GM23248 (cell line): ENCODE measurements at places on chromosomes 5 and 9.

- no peak overlapping the region for H3K4me3 ChIP-seq
- no peak for DNase-seq
- H3K27me3 ChIP-seq, result peaks cover 26% of the 10 kb centered on the region
- H3K4me1 ChIP-seq, result 0 out of 2 replicates have a peak, but pooled peaks cover 6% of the 10 kb centered on the region
Observed at GRCh38 chr5:154614595-154614994, 136.6 kb upstream of the HAND1 start.

DNA sequence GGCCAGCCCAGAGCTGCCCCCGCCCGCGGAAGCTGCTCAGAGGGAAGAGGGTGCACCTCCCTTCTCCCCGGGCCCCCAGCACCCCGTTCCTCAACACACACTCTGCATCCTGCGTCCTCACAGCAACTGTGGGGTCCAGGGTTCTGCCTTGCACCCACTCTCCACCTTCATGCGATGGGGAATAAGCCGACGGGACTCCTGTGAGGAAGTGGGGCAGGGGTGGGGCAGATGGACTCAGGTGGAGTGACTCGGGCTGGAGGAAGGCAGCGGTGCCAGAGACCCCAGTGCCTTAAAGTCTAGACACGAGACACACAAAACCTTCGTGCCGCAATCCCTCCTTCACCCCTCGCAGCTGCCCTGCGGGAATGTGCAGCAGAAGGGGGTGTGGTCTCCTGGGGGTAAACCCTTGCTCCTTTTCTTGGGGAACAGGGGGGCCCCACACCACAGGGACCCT is 8.6 kb downstream of the BRD3 start:
- no peak for DNase-seq
- no peak overlapping the region for H3K27ac ChIP-seq
- no peaks in the 10 kb centered on the region for H3K36me3 ChIP-seq

DNA sequence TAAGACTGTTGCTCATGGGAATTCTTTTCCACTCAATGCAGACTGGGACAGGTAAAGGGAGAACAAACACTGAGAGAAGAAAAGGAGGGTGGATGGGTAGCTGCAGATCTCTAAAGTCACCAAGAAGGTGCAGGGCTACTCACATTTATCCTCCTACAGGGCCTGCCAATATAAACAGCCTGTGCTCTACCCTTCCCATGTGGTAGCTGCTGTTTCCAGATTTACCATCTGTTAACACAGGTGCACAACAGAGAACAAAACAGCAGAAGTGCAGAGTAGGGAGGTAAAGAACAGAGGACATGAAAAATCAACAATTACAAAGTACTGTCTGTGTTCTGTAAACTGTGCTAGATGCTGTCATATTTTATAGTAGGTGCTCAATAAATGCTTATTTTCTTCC is 26.0 kb downstream of the JAKMIP2 start:
- H3K4me3 ChIP-seq, result no peak overlapping the region
- no peaks in the 10 kb centered on the region for H3K36me3 ChIP-seq
- no peaks in the 10 kb centered on the region for H3K4me1 ChIP-seq
- no peak for DNase-seq
- no peak overlapping the region for H3K27ac ChIP-seq

DNA sequence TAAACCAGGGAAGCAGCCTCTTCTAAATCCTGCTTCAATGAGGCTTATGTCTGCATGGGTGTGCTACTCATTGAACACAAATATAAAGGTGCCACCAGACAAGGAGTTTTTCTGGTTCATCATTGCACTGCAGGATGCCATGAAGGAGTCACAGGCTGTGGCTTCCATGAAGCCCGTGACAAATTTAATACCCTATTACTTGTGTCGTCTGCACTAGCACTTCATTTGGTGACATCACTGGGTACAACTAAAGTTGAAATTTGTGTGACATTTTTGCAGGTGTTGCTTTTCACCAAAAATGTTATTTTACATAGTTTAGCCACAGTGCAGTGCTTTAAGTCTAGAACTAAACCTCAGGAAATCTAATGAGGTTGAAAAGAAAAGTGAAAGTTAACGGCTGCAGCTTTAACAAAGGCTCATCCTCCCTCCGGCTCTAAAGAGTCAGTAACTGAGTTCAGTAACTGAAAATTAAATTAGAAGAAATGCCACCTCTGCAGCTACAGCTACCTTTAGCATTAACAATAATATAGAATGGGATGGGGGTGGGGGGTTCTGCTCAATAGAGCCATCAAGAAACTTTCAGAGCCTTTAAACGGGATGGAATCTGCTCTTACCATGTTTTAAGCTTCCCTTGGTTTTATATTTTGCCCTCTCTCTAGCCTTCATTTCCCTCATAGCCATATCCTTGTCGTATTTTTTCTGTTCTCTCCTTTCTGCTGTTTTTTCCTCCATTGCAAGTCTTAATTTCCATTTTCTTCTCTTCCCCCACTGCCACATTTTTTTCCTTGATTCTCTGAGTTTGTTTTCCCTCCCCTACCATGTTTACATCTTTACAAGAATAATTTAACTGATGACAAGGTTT is 233.8 kb upstream of the TMEM161B start:
- peak; percentile 42 for DNase-seq
- H3K4me3 ChIP-seq, result peak overlapping the region; percentile 66
- no peaks in the 10 kb centered on the region for H3K4me1 ChIP-seq
- H3K27me3 ChIP-seq, result no peaks in the 10 kb centered on the region
- no peaks in the 10 kb centered on the region for H3K36me3 ChIP-seq

DNA sequence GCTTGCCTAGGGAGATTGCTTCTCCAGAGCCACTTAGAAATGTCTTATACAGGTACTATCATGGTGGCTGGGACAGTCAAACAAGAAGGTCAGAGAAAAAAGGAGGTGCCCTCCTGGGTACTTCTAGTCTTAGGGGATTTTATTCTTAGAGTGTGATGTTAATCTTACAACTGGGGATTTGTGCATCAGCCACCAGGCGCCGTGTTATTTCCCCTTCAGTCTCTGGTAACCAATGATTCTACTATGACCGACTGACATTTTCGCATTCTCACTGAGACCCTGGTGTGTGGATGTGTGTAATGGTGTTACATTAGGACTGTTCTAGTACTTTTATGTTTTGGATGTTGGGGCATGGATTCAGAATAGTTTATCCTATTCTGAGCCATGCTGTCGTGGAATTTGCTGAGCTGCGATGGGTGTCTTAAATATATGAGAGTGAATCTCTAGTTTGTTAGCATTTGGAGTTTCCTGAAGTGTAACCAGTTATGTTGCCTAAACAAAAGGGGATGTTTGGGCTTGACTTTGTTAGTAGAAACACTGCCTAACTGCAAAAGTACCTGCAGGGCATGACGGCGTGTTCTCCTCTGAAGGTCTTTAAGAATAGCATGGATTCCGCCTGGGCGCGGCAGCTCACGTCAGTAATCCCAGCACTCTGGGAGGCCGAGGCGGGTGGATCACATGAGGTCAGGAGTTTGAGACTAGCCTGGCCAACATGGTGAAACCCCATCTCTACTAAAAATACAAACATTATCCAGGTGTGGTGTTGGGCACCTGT is 175.2 kb upstream of the DAP start:
- peaks cover 7% of the 10 kb centered on the region for H3K27me3 ChIP-seq
- H3K4me1 ChIP-seq, result no peaks in the 10 kb centered on the region
- H3K4me3 ChIP-seq, result no peak overlapping the region
- DNase-seq, result no peak

- no peak overlapping the region for H3K27ac ChIP-seq
- no peaks in the 10 kb centered on the region for H3K36me3 ChIP-seq
- peaks cover 48% of the 10 kb centered on the region for H3K4me1 ChIP-seq
- DNase-seq, result peak; percentile 93
- no peaks in the 10 kb centered on the region for H3K27me3 ChIP-seq
Observed at GRCh38 chr5:93164690-93165089, 416.3 kb downstream of the NR2F1-AS1 start.

DNA sequence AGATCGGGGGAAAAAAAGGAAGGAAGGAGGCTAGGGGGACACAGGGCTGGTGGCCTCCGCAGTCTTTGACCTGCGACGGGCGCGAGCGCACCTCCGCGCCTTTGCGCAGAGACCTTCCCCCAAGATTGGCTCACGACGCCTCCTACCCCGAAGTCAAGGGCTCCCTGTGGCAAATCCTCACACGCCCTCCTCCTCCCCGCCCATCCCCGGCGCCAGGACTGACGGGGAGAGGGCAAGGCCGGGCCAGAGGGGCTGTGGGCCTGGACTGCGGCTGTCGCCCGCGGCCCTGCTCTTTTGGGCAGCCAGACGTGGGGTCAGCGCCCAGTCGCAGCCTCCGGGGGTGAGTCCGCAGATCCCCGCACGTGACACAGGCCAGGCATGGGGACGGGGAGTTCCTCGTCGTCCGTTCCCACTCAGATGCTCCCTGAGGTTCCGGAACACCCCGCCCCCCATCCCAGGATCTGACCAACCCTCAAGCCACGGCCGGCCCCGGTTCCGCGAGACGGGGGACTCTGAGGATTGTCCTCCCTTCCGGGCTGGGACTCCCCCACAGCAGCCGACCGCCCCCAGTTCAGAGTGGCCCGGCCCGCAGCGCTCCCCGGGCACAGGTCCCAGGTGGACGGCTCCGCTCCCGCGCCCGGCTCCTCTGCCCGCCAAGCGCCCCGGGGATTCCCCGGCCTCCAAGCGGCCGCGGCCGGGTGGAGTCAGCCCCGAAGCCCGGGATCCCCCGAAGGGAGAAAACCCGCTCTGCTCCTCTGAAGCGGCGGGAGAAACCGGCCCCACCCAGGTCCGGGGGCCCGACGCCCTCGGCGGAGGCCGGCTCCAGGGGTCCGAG is 543 bp upstream of the ANKRD33B start:
- no peaks in the 10 kb centered on the region for H3K36me3 ChIP-seq
- H3K27me3 ChIP-seq, result no peaks in the 10 kb centered on the region
- peak; percentile 75 for DNase-seq
- peak overlapping the region; percentile 79 for H3K4me3 ChIP-seq

DNA sequence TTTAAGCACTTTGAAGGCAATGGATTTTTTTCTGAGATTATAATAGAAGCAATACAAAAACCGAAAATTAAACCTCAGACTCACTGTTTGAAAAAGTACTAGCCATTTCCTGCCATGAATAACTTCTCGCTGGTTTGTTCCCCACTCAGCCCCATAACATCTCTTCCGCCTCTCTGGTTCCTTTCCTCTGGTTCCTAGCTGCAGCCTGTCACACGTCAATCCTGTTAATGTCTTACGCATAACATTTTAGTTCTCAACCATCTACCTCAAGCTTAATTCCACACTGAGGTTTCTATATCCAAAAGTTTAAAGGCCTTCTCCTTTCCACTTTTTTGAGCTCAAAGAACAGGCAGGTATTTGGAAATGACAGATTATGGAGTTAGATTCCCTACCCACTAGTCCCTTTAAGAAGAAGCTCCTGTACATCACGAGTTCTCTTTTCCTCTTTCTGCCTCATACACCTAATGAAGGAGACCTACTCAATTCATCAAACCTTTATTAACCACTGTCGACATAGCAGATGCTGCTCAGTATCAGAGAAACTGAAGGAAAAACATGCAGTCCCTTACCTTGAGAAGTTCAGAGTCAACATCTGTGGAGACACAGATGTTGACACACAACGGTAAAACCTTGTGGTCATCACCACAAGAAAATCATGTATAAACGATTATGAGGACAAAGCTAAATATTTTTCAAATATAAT is 243.0 kb upstream of the PTGER4 start:
- H3K4me3 ChIP-seq, result no peak overlapping the region
- H3K27ac ChIP-seq, result no peak overlapping the region
- no peaks in the 10 kb centered on the region for H3K36me3 ChIP-seq
- peaks cover 7% of the 10 kb centered on the region; the same call in 1 of the 2 replicates for H3K27me3 ChIP-seq
- peaks cover 6% of the 10 kb centered on the region; the same call in 1 of the 2 replicates for H3K4me1 ChIP-seq

DNA sequence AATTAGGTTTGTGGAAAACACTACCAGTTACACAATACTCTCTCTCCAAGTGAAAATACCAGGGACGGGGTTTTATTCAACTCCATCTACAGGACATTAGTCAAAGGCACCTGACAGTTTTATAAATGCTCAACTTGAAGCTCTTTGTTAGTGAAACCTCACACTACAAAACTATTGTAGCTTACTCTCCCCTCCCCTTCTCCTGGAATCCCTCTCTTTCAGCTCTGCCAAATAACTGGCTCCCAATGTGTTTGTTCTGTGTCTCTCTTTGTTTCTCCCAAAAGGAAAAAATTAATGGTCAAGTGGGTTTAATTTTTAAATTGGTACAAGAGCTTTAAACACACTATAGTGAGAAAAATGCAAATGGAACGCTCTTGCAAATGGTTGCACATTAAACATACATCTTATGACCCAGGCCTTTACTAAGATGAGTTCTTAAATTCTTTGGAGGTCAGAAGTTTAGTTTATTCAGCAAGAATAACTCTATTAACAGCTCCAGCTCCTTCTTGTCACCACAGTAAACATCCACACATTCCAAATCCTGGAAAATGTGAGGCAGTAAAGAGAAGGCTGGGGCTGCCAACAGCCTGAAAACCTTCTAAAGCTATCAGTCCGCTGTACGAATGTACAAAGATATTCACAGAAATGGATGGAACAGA is 48.4 kb downstream of the ZNF608 start:
- H3K27ac ChIP-seq, result no peak overlapping the region
- DNase-seq, result peak; percentile 37
- H3K4me3 ChIP-seq, result no peak overlapping the region
- H3K36me3 ChIP-seq, result no peaks in the 10 kb centered on the region
- H3K27me3 ChIP-seq, result no peaks in the 10 kb centered on the region

DNA sequence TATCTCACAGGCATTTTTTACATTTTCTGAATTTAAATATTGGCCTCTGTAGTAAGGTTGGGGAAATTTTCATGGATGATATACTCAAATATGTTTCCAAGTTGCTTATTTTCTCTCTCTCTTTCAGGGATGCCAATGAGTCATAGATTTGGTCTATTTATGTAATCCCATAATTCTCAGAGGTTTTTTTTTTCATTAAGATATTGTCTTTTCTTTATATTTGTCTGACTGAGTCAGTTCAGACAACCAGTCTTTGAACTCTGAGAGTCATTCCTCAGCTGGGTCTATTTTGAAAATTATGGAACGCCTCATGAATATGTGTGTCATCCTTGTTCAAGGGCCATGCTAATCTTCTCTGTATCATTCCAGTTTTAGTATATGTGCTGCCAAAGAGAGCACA is 223.2 kb downstream of the PCSK1 start:
- DNase-seq, result peak; percentile 84
- H3K4me1 ChIP-seq, result peaks cover 22% of the 10 kb centered on the region
- H3K27me3 ChIP-seq, result no peaks in the 10 kb centered on the region
- H3K27ac ChIP-seq, result peak overlapping the region; percentile 38
- H3K36me3 ChIP-seq, result no peaks in the 10 kb centered on the region

DNA sequence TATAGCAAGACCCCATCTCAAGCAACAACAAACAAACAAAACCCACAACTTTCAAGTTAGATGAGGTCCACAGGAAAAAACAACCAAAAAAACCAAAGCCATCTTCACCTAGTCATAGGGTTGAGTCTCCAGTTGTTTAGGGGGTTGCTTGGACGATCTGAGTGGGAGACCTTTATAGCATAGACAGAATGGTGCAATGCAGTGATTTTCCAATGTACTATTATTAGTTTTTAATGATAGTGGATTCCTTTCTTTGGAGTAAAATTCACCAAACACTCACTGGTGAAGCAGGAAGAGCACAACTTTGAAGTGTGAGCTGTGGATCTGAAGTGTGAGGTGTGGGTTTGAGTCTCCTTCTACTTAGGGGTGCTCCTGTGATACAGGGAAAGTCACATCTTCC is 67.0 kb upstream of the KLF9 start:
- H3K4me3 ChIP-seq, result no peak overlapping the region
- peak overlapping the region; percentile 61; the same call in 1 of the 2 replicates for H3K27ac ChIP-seq
- no peaks in the 10 kb centered on the region for H3K27me3 ChIP-seq
- H3K4me1 ChIP-seq, result peaks cover 33% of the 10 kb centered on the region
- H3K36me3 ChIP-seq, result no peaks in the 10 kb centered on the region
